Stimulated activated CD4-positive, alpha-beta T cell treated with anti-CD3 and anti-CD28 coated beads, Interleukin-4, amount 100 ng/mL, for 1 hour (primary cell): ENCODE measurements at places on chromosomes 3 and 15.

- no peak for DNase-seq
These were observed 14.5 kb upstream of the CFAP100 start for GRCh38 chr3:126380011-126380768.

GRCh38 chr3:106114220-106114619 lies 245.4 kb upstream of the CBLB start:
- no peak for DNase-seq

DNA sequence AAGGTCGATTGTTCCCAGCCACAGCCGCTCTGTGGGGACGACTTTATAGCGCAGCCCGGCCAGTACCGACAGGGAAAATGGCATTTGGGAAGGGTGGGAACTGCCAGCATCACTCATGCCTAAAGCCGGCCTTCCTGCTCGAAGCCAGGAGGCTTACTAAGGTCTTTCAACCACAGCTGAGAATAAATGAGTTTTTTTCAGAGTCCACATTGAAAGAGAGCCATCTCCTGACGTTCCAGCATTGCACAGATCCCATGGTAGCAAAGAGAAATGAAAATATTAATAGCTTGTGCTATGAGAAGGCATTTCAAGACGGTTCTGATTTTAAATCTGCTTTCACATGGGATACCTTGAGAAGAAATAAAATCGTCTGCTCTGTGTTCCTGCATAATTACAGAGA lies 230.2 kb upstream of the IGF1R start:
- DNase-seq: no peak

DNA sequence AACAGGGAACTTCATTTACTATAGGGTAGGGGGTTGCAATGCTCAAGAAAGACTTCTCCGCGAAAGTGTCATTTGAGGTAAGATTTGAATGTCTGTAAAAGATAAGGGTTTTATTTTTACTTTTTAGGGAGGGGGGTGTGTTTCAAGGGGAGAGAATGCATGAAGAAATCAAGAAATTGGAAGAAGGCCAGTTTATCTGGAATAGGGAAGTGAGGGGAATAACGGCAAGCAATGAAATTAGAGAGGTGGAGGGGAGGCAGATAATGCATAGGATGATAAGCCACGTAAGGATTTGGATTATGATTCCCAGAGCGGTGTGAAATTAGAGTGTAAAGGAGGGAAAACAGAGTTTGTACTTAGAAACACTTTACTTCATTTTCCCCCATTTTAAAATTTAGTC lies 63.0 kb upstream of the MB21D2 start:
- DNase-seq: no peak

DNA sequence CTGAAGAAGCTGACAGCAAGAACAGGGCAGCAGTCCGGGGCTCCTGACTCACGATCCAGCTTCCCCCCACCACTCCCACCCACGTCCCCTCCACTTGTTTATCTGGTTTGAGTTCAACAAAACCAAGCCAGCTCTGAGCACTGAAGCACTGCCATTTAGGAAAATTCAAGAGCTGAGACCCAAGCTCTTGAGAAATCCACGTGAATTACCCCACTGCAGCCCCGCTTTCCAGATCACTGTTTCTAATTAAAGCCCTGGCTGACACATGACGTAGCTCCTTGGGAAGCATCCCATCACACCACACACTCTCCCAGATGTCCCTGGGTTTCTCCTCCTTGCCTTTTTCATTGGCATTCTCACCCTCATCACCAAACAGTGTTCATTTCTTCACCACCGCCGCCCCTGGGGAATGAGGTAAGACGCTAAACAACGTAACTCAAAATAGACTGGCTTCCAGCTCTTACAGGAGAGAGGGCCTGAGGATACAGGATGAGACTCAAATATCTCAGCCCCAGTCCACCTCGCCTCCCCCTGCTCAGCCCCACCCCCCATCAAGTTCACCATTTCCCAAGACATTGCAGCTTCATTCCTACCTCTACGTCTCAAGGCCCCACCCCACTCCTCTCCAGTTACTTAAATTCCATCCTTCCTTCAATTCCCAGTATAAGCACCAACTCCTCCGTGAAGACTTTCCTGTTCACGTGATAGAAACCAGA lies 95.4 kb downstream of the SRGAP3 start:
- no peak for DNase-seq

GRCh38 chr3:48404440-48405342 lies 25.2 kb downstream of the PLXNB1 start:
- DNase-seq: no peak
